ENCODE measurements at places on chromosomes 6 and 20.
A peak's percentile ranks its signal among the peaks of the same experiment; 100 is the strongest.

DNA sequence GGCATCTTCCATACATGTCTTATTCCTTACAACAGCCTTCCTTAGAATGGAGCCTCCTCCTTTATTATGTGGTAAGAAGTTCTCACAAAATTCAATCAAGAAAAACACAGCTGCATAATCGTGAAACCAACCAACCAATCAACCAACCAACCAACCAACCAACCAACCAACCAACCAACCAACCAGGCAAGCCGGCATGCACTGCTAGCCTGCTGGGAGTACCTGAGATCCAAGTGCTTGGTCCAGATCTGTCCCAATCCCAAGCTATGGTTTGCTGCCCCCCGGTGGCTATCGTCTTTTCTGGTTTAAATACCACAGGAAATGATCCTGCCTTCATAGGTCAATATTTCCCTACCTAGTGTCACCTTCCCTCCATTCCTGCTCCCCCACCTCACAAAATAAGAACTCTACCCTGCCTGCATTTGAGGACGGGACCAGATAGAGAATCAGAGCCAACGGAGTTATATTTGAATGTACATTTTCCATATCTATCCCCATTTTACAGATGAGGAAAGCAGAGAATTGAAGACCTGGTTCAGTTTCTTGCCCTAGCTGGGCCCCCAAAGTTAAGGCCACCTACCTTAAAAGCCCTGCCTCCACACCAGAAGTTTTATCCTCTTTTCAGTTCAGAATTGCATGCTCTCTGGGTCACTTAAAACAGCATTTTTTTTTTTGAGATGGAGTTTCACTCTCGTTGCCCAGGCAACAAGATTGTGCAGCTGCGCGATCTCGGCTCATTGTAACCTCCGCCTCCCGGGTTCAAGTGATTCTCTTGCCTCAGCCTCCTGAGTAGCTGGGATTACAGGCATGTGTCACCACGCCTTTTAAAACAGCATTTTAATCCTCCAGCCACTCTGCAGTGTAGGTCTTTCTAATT, 27.1 kb downstream of the RAB44 start:
- DNase-seq = no peak

DNA sequence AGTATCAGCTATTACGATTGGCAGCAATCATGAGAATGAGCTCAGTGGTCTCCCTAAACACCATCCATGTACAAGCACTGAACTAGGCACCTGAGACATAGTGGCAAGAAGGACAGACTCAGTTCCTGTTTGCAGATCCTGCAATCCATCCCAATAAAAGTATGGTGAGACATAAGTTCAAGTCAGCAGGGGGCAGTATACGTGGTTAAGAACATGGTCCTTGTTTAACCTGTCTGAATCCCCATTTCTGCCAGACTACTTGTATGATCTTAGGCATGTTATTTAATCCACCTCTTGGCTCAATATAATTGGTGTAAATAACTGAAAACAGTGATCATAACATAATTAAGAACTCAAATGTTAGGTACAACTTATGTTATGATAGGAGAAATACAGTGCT, 33.2 kb upstream of the PNISR start:
- DNase-seq = peak; percentile 5

GRCh38 chr6:684831-685636, 7.9 kb downstream of the EXOC2 start:
- no peak for DNase-seq

DNA sequence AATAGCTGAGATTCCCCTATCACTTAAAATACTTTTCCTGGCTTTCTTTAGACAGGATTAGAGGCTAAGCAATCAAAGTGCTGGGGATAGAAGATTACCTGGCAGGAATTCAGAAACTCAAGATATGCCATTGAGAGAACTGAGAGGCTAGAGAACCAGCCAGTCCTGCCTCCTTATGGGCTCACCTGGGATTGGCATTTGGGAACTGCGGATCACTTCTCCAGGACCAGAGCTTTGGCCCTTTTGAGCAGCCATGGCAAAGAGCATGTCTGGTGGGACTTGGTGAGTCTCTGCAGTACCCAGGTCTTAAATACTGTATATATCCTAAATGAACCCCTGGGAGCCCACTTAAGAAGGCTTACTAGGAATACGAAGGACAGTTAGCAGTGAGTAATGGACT, 399.1 kb downstream of the BTBD3 start:
- no peak for DNase-seq

Measured in epithelial cell of prostate (primary cell).